T-helper 17 cell (primary cell): ENCODE measurements at places on chromosomes 11 and 22. TPM values are rescaled to one million over a fixed set of nuclear protein-coding genes. Genes with fewer than 3 reads are reported as not detected.

Gene DRAP1
- 65.7 TPM for total RNA-seq

Gene KRTAP5-2
- total RNA-seq: not detected

Gene CCDC83
- not detected for total RNA-seq

Gene FBLN1
- total RNA-seq: 0.90 TPM

Gene XKR3
- total RNA-seq: not detected

Gene EMID1
- not detected for total RNA-seq

Gene KDM4F
- not detected for total RNA-seq

Gene RAC2
- total RNA-seq: 478 TPM

DNA sequence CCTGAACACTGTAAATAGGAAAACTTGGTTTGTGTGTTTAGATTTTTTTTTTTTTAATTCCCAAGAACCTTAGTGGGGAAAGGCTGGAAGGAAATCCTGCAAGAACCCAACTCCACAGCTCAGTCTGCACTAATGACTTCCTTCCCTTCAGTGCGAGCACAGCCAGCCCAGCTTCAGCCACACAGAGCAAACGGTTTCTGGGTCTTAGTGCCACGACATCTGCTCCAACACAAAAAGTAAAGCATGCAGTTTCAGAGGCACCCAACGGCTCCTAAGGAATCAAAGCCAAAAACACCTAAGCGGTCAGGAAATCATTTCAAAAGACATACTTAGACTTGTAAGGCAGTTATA lies 236.1 kb downstream of the TTC28 start:
- H3K27me3 ChIP-seq: peaks cover 66% of the 10 kb centered on the region
- peaks cover 8% of the 10 kb centered on the region for H3K4me1 ChIP-seq
- H3K36me3 ChIP-seq: no peaks in the 10 kb centered on the region
- H3K27ac ChIP-seq: no peak overlapping the region
- DNase-seq: no peak

DNA sequence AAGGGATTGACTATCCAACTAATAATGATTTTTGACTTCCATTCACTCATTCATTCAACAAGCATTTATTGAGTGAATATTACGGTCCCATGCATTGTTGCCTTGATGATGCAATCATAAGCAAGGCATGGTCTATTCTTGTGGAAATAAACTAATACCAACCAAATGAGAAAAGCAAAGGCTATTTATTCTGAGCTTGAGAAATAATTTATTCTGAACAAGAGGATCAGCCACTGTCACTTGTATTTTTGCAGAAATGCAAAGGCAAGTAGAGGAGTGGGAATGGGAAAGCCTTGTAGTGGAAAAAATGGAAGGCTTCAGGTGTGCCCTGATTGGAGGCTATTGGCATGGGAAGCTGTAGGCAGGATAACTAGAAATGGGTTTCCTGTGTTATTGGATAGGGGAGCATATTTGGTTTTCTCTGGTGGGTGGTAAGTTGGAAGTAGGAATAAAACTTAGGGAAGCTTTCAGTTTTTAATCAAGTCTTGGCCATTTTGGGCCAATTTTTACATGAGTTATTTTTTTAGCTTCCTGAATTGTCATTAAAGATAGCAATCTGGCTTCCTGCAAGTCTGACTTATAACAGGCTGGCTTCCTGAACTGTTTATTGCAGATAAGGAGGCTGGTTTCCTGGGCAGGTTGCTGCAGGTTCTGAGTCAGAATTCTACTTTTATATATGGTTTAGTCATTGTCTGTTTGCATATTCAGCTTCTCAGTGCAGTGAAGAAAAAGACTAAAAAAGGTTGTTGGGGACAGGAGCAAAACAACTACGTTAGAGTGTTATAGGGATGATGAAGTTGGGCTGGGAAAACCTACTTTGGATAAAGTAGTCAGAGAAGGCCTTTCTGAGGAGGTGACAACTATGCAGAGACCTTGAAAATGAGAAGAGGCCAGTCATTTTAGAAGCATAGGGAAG lies 106.7 kb downstream of the APIP start:
- no peak overlapping the region for H3K4me3 ChIP-seq
- H3K27me3 ChIP-seq: peaks cover 14% of the 10 kb centered on the region
- no peaks in the 10 kb centered on the region for H3K36me3 ChIP-seq
- no peaks in the 10 kb centered on the region for H3K4me1 ChIP-seq
- H3K27ac ChIP-seq: no peak overlapping the region
- DNase-seq: no peak

DNA sequence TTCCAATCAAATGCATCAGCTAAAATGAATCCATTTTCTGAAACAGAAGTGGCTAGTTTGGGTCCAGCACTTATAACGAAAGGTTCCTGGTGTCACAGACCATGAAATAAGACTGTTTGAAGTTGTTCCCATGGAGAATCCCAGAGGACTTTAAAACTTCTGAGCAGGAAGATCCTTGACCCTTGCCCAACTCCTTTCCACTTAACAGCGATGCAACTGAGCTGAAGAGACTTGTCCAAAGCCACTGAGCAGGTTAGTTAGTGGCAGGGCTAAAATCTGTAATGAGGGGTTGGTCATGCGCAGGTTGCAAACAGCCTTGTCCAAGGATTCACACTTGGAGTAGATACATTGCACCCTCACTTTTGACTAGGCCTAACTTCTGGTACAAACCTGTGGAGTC lies 1.3 kb downstream of the RAB38 start:
- peak overlapping the region; percentile 79 for H3K4me3 ChIP-seq
- peaks cover 5% of the 10 kb centered on the region for H3K4me1 ChIP-seq
- no peaks in the 10 kb centered on the region for H3K36me3 ChIP-seq
- DNase-seq: no peak

DNA sequence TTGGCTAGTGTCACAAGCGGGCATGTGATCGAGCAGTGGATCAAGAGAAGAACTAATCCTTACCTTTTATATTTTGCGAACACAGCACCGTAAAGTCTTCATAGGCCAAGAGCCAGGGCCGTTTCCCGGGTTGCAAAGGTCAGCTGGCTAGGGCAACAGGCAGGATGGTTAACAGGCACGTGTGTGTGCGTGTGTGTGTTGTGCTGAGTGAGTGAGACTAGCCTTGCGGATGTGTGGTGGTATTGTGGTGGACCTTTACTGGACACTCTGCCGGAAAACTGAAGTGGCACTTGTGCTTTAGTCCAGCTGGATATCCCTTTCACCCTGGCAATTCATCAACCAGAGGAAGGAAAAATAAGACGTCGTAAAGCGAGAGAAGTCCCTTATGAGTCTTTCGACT lies 176.7 kb downstream of the BCR start:
- H3K4me3 ChIP-seq: no peak overlapping the region
- peaks cover 6% of the 10 kb centered on the region for H3K36me3 ChIP-seq
- DNase-seq: no peak
- peaks cover 35% of the 10 kb centered on the region for H3K27me3 ChIP-seq
- H3K27ac ChIP-seq: no peak overlapping the region

- H3K4me3 ChIP-seq: no peak overlapping the region
- H3K36me3 ChIP-seq: no peaks in the 10 kb centered on the region
- peaks cover 5% of the 10 kb centered on the region for H3K4me1 ChIP-seq
Measured at GRCh38 chr11:132941761-132942160, 590.5 kb downstream of the OPCML start.

GRCh38 chr11:118442908-118443589 lies 6.8 kb downstream of the KMT2A start:
- peak overlapping the region; percentile 96 for H3K27ac ChIP-seq
- no peak for DNase-seq
- H3K4me1 ChIP-seq: peaks cover 78% of the 10 kb centered on the region
- peaks cover 6% of the 10 kb centered on the region for H3K36me3 ChIP-seq
- H3K4me3 ChIP-seq: peak overlapping the region; percentile 65

- H3K4me1 ChIP-seq: peaks cover 8% of the 10 kb centered on the region
- H3K27ac ChIP-seq: peak overlapping the region; percentile 71
- H3K4me3 ChIP-seq: no peak overlapping the region
- DNase-seq: no peak
Measured at GRCh38 chr22:20123366-20124082, 6.5 kb upstream of the TRMT2A start.

- no peaks in the 10 kb centered on the region for H3K36me3 ChIP-seq
- H3K4me1 ChIP-seq: peaks cover 4% of the 10 kb centered on the region
- no peak overlapping the region for H3K4me3 ChIP-seq
Measured at GRCh38 chr11:2186669-2187279, 15.2 kb upstream of the TH start.

GRCh38 chr22:44108806-44109385 lies 71.8 kb upstream of the PARVG start:
- peaks cover 6% of the 10 kb centered on the region for H3K4me1 ChIP-seq
- DNase-seq: no peak
- no peak overlapping the region for H3K27ac ChIP-seq
- no peak overlapping the region for H3K4me3 ChIP-seq
- H3K27me3 ChIP-seq: no peaks in the 10 kb centered on the region

- H3K4me3 ChIP-seq: no peak overlapping the region
- no peaks in the 10 kb centered on the region for H3K36me3 ChIP-seq
- DNase-seq: no peak
- peaks cover 24% of the 10 kb centered on the region for H3K27me3 ChIP-seq
Measured at GRCh38 chr11:60159284-60159683, 23.6 kb downstream of the MS4A6A start.

- peaks cover 3% of the 10 kb centered on the region for H3K4me1 ChIP-seq
- H3K27ac ChIP-seq: no peak overlapping the region
- no peaks in the 10 kb centered on the region for H3K27me3 ChIP-seq
- H3K36me3 ChIP-seq: no peaks in the 10 kb centered on the region
- no peak for DNase-seq
Measured at GRCh38 chr11:16890442-16890841, 123.8 kb downstream of the PLEKHA7 start.

GRCh38 chr11:134637091-134638015 lies 225.3 kb upstream of the B3GAT1 start:
- H3K4me3 ChIP-seq: no peak overlapping the region
- no peak for DNase-seq
- H3K4me1 ChIP-seq: no peaks in the 10 kb centered on the region
- peaks cover 60% of the 10 kb centered on the region for H3K27me3 ChIP-seq

DNA sequence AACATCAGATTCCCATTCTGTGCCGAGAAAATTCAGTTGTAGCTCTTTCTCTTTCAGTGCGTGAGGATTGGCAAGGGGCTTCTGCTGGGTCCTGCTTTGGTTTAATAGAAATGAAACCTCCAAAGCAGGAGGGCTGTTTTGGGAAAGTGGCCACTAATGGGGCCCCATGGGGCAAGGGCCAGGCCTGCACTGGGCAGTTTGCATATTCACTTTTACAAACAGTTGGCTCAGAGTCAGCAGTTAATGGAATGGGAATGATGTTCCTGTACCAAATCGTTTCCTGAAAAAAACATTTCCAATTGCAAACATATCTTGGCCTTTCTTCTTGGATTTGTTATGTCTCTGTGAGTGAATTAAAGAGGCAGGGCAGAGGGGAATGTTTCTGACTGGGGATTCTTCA lies 92.1 kb downstream of the PARVA start:
- no peaks in the 10 kb centered on the region for H3K4me1 ChIP-seq
- H3K27ac ChIP-seq: no peak overlapping the region
- peaks cover 24% of the 10 kb centered on the region for H3K27me3 ChIP-seq
